Keratinocyte (primary cell): ENCODE measurements at places on chromosomes 3 and 15.

GRCh38 chr3:27281671-27282150 lies 87.5 kb downstream of the NEK10 start:
- DNase-seq: no peak

DNA sequence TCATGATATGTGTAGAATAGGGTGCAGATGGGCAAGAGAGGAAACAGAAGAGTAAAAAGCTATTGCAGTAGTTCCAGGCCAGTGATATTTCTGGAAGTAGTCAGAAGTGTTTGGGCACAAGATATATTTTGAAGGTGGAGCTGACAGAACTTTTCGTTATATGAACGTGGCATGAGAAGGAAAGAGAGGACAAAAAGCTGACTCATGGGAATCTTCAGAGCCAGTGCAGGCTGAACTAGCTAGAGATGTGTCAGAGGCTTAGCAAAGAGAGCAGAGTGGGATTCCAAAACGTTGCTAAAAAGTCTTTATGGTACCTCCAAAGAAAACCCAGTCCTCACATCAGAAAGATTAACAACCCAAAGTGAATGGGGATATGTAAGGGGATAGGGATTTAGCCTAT lies 28.7 kb downstream of the TRIM69 start:
- DNase-seq: no peak

DNA sequence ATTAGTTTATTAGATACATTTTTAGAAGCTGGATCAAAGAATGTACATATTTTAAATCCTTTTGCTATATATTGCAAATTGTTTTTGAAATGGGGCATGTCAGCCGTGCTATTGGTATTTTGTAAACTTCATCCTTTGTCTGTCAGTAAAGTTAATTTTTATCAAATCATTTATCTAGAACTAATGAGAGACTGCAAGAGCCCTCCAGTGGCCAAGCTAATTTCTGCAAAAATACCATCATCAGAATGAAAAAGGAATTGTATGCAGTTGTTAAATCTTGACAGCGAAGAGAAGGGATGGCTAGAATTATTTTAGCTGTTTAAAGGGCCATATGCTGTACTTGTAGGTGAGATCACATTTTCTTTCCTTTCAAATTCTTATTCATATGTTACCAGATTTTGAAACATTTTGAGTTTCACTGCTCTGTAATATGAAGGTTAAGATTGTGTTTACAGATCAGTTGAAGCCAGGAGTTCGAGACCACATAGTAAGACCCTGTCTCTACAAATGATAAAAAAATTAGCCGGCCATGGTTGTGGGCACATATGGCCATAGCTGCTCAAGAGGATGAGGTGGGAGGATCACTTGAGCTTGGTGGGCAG lies 8.1 kb upstream of the CLDN11 start:
- no peak for DNase-seq

GRCh38 chr15:33119273-33119672 lies 75.2 kb downstream of the FMN1 start:
- DNase-seq: no peak

GRCh38 chr3:152243301-152243711 lies 25.4 kb upstream of the MBNL1 start:
- no peak for DNase-seq

- no peak for DNase-seq
These were observed 26.9 kb upstream of the SEC13 start for GRCh38 chr3:10347648-10348403.

- DNase-seq: peak; percentile 40
These were observed 384.1 kb downstream of the PLOD2 start for GRCh38 chr3:145776782-145777408.

DNA sequence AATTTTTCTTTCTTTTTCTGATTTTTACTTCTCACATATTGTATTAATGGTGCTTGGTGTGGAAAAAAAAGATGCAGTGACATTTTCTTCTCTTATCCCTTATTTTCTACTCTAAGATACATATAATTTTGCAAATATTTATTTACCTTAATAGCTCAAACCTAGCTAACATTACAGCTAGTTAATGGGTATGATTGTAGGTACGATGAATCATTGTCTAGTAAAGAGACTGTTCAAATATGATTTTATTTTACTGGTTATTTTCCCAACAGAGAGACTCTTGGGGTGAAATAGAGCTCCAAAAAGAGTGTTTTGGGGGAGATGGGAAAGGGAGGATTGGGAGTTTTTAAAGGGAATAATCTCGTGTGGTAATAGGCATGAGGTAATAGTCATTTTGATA lies 206.0 kb downstream of the RBMS3 start:
- DNase-seq: no peak

DNA sequence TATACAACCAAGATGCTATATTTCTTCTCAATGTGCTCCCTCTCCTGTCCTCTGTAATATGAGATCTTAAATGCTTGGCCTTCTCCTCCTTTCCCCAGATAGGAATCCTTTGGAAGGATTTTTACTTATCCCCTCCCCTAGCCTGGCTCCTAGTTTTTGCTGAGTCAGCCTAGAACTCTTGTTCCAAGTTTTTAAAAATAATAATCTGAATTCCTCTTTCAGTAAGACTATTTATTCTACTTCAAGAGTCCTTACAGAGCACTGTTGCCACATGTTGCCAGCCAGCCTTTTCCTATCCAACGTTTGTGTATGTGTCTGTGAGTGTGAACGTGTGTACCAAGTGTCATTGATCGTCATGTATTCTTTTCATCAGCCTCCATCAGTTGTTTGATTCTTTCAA lies 11.0 kb upstream of the KCNMB2 start:
- no peak for DNase-seq

DNA sequence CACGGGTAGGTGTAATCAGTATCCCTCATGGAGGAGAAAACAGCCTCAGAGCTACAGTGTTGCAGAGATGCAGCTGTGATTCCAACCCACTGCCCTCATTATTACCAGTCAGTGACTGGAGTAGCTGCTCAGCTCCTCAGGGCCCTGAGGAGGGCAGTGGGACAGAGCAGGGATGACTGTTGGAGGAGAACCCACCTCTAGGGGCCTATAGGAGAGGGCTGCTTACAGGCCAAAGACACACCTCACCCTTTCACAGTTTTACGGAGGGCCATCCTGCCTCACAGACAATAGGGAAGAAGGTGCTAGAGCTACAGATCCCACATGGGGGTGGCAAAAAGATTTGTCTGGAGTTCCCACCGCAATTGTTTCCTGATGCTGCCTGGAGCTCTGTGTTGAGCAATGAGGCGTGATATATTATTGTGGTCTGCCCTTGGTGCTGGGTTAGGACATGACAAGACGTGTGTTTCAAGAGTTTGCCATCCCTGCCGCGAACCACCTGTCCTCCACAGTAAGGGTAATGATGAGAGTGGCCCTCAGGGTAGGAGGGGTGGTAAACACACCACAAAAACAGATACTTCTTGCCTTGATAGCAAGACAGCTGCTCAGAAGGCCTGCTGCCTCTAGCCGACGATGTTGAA lies 140.5 kb upstream of the TPM1 start:
- DNase-seq: peak; percentile 84

- no peak for DNase-seq
These were observed 35.8 kb downstream of the MGLL start for GRCh38 chr3:127786353-127787070.

DNA sequence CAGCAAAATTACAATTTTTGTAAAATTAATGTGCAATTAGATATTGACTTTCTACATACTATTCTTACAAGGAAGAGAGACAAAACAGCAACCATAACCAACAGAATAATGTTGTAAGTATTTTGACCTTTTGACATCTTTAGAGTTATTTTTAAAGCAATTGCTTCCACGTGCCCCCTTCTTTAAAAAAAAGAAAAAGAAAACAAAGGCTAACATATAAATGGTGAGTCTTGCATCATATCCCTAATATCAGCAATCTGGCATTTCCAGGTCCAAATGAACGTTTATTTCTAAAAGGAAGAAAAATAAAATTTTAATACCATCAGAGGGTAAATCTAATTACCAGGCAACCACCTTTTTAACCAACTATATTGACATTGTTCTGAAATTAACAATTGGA lies 19.3 kb upstream of the STRIT1 start:
- DNase-seq: no peak

DNA sequence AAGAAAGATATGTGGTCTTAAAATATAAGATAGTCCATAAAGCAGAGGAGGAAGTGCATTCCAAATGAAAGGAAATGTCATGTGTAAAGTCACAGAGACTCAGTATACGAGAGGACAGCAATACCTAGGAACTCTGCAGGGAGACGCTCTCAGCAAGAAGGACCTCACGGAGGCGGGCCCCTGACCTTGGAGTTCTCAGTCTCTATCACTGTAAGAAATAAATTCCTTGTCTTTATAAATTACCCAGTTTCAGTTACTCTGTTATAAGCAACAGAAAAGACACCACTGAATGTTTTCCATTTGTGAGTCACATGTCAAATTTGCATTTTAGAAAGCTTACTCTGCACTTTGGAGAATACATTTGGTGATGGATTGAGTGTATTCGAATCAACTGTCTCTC lies 140.6 kb downstream of the GBE1 start:
- no peak for DNase-seq

DNA sequence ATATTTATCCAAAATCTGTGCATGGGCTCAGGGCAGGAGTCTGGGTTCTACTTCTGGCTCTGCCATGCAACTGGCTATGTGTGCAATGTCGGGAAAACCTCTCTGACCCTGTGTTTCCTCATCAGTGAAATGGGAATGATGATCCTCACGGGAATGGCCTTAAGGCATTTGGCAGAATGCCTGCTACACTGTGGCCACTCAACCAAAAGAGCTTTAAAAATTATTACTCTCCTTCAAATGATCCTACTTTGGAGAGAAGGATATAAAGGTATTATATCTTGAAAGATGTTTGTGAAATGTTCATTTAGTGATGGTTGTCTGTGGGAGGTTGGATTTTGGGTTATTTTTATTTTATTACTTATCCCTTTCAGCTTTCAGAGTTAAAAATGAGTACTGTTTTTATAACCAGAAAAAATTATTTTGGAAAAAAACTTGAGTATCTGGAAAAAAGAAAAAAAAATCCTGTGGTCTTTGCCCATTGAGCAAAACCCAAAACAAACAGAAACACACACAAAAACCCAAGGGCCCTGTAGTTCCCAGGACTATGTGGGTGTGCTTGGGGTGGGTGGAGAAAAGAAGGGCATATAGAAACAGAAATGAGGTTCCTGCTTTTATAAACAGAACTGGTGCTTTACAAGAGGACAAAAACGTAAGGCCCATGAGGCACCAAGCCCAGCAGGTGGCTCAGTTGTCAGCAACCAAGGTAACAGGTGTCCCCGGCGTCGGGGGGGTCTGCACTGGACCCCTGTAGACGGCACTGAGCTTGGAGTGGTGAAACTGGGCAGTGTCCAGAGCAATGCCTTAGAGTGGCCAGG lies 22.0 kb downstream of the RGMA start:
- no peak for DNase-seq

DNA sequence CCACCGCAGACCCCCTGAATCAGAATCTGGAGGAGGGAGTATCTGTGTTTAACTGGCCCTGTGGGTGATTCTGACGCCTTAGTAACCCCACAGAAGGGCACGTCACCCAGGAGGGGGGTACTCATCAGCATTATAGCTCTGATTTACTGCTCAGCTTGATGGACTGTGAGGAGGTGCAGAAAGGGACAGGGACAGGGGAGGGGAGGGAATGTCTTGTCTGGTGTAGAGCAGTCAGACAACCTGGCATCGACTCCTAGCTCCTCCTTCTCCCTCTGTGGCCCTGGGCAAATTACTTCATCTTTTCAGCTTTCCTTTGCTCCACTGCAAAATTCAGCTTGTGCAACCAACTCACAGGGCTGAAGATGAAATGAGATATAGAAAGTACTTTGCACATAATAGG lies 42.3 kb upstream of the GLCE start:
- no peak for DNase-seq

- no peak for DNase-seq
These were observed 116.7 kb downstream of the DLG1 start for GRCh38 chr3:197181741-197182140.

DNA sequence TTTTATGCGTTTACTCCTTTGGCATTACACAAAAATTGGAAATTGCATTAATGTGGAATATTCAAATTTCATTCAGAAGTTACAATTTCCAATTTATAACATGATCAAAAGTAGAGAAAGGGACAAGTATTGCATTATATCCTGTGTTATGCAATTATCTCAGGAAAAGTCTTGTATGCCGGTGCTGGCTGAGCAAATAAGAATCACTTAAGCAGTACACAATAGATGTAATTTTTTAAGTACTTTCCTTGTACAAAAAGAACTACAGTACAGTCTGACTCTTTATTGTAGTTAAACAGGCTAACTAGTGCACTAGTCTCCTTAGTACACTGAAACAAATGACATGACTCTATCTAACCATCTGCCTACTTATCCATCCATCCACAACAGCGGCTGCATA lies 493.2 kb upstream of the KCNMB2 start:
- no peak for DNase-seq

- peak; percentile 65 for DNase-seq
These were observed 129.8 kb downstream of the SATB1 start for GRCh38 chr3:18295171-18295920.

DNA sequence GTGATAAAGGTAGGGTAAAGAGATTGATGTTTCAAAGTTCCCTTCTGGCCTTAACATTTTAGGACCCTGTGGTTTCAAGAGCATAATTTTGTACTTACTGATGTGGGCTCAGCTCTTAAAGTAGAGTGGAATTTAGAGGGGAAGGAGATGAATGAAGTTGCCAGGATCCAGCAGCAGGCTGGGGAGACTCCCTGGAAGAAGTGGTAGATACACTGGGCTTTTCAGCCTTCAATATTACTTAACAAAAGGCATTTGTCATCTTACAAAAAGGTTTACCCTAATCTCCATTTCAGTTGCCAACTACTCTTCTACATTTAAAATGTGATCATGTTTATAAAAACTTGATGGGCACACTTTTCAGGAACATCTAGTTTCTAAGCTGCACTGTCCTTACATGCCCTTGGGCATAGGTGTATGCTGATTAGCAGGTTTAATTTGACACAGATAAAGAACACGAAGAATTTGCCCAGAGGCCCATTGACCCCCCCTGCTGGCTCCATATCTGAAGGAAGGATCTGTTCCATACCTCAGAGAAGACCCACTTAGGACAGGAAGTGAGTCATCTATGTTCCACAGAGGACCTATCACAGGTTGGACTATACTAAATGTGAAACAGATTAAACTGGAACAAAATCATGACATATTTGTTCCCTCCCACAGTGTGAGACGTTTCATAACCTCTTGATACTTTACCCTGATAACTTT lies 93.0 kb upstream of the LPP start:
- DNase-seq: peak; percentile 65

DNA sequence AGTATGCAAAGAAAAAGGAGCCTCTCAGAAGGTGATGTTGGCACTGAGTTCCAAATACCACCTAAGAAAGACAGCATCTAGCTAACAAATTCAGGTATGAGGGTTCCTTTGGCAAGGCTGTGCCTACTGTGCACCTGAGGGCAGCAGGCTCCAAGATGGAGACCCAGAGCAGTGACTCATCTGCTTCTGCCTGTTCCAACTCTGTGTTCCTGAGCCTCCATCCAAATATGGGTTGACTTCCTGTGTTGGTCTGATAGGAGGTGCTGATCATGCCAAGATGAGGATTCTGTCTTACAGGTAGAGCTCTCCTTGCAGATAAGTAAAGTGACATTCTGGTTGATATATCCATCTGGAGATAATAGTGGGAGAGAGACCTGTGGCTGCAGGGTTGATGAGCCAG lies 26.0 kb downstream of the SV2B start:
- DNase-seq: no peak
